ENCODE measurements at places on chromosomes 6 and 20.

- no peaks in the 10 kb centered on the region for H3K27me3 ChIP-seq
- H3K4me1 ChIP-seq: peaks cover 67% of the 10 kb centered on the region
- no peak overlapping the region for H3K27ac ChIP-seq
- DNase-seq: no peak
- peaks cover 12% of the 10 kb centered on the region for H3K36me3 ChIP-seq
Measured at GRCh38 chr6:15430931-15431405, 185.1 kb downstream of the JARID2 start.

GRCh38 chr20:18857640-18858039 lies 44.1 kb downstream of the SCP2D1 start:
- DNase-seq: no peak
- no peak overlapping the region for H3K27ac ChIP-seq
- H3K4me1 ChIP-seq: no peaks in the 10 kb centered on the region
- H3K36me3 ChIP-seq: no peaks in the 10 kb centered on the region

- H3K4me3 ChIP-seq: no peak overlapping the region
- peaks cover 2% of the 10 kb centered on the region for H3K4me1 ChIP-seq
- no peak overlapping the region for H3K27ac ChIP-seq
- peaks cover 14% of the 10 kb centered on the region for H3K27me3 ChIP-seq
Measured at GRCh38 chr20:18802012-18802634, 11.5 kb upstream of the SCP2D1 start.

GRCh38 chr20:48823960-48824498 lies 3.8 kb downstream of the PREX1 start:
- peaks cover 10% of the 10 kb centered on the region for H3K4me1 ChIP-seq
- H3K27me3 ChIP-seq: no peaks in the 10 kb centered on the region
- no peak for DNase-seq
- H3K4me3 ChIP-seq: peak overlapping the region; percentile 99
- H3K27ac ChIP-seq: peak overlapping the region; percentile 88

- no peaks in the 10 kb centered on the region for H3K36me3 ChIP-seq
- no peaks in the 10 kb centered on the region for H3K27me3 ChIP-seq
- no peak overlapping the region for H3K4me3 ChIP-seq
- no peak overlapping the region for H3K27ac ChIP-seq
Measured at GRCh38 chr6:145279993-145280392, 455.3 kb downstream of the EPM2A start.

Measured in naive B cell (primary cell).